ENCODE measurements at places on chromosomes 12 and 14.

DNA sequence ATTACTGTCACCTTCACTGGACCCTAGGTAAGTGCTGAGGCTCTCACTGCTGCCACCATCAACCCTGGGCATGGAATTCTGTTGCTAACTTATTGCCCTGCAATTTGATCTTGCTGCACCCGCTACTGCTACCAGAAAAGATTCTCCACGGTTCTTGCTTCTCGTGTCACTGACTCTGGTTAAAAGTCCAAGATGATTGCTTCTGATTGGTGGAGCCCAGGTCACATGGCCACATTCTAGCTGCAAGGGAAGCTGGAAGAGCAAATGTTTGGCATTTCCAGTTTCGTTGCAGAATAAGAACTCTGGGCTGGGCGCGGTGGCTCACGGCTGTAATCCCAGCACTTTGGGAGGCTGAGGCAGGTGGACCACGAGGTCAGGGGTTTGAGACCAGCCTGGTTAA lies 7.5 kb upstream of the VSX2 start:
- no peak for DNase-seq

DNA sequence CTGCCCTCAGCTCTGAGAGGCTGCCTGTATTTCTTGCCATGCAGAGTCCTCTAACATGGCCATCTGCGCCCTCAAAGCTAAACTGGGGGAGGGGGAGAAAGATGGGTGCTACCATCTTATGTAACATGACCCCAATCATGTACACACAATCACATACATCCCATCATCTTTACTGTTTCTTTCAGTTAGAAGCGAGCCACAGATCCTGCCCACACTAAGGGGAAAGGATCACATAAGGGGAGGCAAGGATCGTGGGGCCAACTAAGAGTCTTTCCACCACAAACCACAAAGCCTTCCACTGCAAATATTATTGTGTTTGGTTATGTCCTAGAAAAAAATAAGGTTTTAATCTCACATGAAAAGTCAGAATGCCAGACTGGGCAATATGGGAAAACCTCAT lies 11.8 kb upstream of the AMN1 start:
- no peak for DNase-seq

- no peak for DNase-seq
Observed at GRCh38 chr12:3168223-3169221, 91.3 kb downstream of the TSPAN9 start.

GRCh38 chr12:81627336-81628189 lies 131.6 kb downstream of the PPFIA2 start:
- peak; percentile 81 for DNase-seq

GRCh38 chr12:42103155-42103554 lies 41.5 kb downstream of the GXYLT1 start:
- no peak for DNase-seq

DNA sequence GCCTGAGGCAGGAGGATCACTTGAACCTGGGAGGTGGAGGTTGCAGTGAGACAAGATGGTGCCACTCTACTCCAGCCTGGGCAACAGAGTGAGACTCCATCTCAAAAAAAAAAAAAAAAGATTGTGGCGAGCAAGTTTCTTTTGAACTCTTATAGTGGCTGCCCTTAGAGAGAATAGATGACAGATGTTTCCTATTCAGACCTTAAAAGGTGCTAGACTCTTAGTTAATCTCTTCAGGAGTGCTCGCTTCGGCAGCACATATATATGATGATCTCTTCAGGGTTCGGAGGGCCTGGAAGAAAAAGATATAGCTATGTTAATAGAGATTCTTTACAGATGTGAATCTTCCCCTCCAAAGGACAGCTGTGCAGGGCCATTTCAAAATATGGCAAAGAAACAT lies 73.1 kb upstream of the AMN1 start:
- no peak for DNase-seq

DNA sequence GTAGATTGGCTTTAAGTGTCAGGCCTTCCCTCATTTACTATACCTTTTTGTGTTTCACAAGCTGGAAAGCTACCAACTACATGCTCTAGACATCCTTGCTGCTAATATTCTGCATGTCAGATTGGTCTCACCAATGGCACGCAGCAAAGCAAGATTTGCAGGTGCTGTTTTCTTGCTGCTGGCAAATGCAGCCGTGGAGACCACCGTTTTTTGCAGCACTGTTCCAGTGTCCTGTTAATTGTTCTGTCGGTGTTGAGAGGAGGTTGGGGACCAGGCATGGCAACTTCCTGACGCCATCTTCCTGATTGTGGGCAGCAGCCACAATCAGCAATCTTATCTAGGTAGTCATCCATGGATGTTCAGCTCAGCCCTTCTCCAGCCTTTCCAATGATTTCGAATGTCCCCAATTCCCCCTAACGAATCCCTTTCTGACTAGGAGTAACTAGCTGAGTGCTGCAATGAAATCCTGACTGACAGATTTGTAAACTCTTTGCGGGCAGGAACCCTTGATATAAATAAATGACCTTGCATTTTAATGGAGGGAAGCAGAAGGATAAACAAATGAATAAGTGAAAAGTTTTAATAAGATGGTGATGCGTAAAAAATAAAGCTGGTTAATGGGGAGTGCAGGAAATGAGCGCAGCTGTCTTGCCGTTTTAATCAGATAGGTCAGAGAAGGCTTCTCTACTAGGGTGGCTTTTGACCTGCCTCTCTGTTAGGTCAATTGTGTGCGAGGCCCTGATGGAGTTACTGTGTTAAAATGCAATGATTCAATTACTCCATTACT lies 574 bp upstream of the CRADD start:
- DNase-seq = no peak

GRCh38 chr14:66365388-66365787 lies 120.8 kb upstream of the CCDC196 start:
- no peak for DNase-seq

DNA sequence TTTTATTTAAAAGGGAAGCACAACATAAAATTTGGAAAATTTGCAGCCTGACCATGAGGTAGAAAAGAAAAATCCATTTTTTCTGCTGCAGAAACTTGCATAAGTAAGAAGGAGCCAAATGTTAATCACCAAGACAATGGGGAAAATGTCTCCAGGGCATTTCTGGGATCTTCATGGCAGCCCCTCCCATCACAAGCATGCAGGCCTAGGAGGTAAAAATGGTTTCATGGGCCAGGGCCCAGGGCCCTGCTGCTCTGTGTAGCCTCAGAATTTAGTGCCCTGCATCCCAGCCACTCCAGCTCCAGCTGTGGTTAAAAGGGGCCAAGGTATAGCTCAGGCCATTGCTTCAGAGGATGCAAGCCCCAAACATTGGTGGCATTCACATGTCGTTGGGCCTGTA lies 735.6 kb downstream of the GALC start:
- no peak for DNase-seq

DNA sequence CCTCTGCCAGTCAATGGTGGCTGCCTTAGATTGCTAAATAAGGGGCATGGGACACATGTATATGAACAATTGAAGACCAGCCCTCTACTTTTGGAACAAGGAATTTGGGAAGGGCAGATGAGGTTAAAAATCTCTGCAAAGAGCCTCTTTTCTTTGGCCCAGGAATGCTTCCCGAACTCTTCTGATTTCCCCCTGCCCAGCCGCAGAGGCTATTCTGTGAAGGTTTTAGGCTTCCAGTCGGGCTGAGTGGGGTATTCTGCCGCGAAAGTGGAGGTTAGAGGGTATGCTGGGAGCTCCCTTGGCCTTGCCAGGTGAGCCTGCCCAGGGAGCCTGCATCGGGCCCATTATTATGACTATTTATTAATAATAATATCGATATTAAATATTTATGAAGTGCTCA lies 1.2 kb downstream of the POU6F1 start:
- DNase-seq = no peak

GRCh38 chr12:21638054-21638891 lies 19.4 kb downstream of the LDHB start:
- no peak for DNase-seq

DNA sequence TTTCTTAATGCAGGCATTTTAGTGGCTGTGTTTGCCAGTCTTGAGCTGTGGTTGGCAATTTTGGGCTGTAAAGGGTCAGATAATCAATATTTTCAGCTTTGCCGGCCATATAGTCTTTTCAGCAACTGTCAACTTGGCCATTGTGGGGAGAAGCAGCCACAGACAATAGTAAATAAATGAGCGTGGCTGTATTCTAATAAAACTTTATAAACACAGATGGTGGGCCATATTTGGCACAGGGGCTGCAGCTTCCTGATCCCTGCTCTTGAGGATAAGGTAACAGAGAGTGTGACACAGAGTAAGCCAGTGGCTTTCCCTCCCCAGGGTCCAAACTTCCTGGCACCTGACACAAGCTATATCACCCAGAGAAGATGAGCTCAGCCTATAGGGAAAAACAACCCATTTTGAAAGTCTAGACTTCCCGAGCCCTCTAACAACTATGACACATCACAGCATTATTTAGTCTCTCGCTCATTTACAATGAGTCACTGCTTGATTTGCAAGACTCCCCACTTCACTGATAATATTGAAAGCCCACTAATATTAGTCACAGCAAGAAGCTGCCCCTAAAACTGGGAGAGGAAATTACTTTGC lies 163.1 kb upstream of the TMPO start:
- DNase-seq = no peak

DNA sequence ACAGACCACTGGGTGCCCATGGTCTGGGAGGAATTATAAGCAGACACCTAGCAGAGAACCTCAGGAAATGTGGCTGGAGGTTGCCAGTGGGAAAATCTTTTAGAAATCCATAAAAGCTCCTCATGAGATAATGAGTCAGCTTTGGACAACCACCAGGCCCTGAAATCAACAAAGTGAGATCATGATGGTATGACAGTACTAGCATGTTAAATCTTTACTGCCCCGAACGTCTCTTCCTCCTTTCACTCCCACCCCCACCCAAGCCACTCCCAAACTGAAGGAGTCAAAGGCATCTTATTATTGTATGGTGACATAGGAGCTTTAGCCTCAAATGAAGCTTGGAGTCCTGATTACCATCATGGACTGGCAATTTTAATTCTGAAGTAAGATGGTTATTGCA lies 240.0 kb downstream of the DIO2 start:
- DNase-seq = no peak

DNA sequence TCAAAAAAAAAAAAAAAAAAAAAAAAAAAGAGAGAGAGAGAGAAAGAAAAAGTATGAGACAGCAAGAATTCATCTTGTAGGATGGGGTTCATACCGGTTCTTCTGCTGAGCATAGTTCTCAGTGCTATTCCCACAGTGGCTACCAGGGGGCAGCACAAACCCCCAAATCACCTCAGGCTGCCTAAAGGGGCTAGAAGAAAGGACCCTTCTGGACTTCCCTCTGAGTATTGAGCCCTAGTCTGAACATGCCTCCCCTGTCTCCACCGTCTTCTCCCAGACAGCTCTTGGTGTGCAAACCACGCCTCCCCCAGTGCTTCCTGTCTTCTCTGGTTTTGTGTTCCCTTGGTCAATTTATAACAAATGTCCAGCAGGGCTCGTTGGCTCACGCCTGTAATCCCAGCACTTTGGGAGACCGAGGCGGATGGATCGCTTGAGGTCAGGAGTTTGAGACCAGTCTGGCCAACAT lies 31.3 kb upstream of the SMUG1 start:
- DNase-seq = peak; percentile 43

GRCh38 chr12:46743456-46743855 lies 82.3 kb downstream of the SLC38A4 start:
- DNase-seq = no peak

DNA sequence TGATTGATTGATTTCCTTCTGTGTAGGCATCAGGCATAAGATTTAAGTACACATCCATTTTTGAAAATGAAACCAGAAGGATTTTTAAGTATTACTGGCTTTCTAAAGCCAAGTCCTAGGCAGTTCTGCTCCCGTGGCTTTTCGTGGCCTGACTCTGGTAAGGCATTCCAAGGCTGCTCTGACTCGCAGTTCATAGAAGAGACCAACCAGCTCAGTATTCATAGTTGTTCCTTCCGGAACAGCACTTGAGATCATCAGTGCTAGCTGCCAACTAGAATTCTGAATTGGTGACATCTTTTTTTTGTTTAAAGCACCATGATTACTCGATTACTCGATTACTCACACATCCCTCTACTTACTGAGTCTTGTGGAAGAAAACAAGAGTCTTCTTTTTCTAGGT lies 25.9 kb downstream of the SUDS3 start:
- no peak for DNase-seq

GRCh38 chr12:123115409-123116121 lies 35.3 kb downstream of the PITPNM2 start:
- no peak for DNase-seq

GRCh38 chr12:49232940-49233841 lies 31.7 kb upstream of the TUBA1C start:
- peak; percentile 66 for DNase-seq

DNA sequence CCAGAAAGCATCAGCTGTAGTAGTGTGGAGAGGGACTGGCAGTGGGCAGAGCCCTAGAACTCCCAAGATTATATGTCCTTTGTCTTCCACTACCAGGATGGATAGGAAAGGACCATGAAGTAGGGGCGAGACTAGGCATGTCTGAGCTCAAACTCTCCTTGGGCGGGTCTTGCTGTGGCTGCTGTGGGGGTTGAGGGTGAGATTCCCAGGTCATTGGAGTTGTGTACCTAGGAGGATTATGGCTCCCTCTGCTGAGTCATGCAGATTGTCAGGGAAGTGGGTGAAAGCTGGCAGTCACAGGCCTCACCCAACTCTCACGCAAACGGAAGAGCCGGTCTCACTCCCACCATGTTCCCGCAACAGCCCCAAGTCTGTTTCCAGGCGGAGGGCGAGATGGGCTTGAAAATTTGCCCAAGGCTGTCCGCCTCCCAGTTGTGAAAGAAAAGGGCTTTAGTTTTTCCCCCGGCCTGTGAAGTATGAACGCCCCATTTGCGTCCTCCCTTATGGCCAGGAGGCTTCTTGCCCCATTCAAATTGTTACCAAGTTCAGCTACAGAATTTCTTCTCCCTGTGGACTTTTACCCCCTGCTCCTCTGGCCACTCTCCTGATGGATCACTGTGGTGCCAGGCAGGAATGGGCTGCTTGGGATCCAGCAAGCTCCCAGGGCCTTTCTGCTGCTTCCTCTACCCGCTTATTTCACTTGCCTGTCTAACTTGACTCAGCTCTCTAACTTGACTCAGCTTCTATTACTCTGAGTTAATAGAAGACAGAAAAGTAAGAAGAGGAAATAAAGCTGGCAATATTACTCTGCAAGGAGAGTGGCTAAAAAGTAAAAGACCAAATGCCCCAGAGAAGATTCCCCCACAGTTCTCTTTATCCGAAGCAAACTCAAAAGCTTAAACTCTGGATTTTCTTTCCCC lies 159.3 kb downstream of the SLC2A13 start:
- no peak for DNase-seq

- no peak for DNase-seq
Observed at GRCh38 chr12:1532375-1533165, 61.8 kb downstream of the FBXL14 start.

DNA sequence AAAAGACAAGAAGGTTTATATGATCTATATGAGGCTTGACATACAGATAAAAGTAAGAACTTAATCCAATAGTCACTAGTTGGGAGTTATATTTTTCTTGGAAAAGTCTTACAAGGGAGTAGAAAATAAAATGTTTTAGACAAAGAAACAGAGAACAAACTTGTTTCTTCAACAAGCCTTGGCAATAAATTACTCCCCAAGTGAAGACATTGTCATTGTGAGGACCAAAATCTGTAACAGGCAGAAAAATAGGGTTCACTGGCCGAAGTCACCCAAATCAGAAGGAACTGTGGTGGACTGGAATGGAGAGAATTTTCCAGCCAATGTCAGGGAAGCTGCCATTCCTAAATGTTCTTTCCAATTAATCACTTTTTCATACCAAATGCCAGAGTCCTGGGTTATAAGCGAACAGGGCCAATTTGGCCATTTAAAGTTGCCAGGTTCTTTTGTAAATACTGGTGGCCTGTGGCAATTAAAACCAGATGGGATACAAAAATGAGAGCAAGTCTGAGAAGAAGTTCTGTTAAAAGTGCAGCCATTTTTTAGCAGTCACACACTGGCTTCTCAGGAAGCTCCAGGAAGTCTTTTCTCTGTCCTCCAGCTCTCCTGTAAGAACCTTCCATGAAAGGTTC lies 117.3 kb upstream of the OVCH1 start:
- DNase-seq = no peak

- no peak for DNase-seq
Observed at GRCh38 chr14:68730811-68731425, 61.9 kb downstream of the ZFP36L1 start.

Data from NCI-H1694 treated with DMSO at 0.1 percent for 48 hours (cell line).